Activated CD8-positive, alpha-beta memory T cell treated with anti-CD3 and anti-CD28 coated beads for 24 hours (primary cell): ENCODE measurements at places on chromosomes 6 and 20.

GRCh38 chr6:134251320-134251719 lies 66.6 kb downstream of the SGK1 start:
- DNase-seq = no peak

GRCh38 chr6:5968817-5969734 lies 37.6 kb downstream of the NRN1 start:
- no peak for DNase-seq

- no peak for DNase-seq
Measured at GRCh38 chr20:7459083-7459482, 481.2 kb downstream of the HAO1 start.

- no peak for DNase-seq
Measured at GRCh38 chr6:10610289-10610688, 84.1 kb downstream of the C6orf52 start.

- no peak for DNase-seq
Measured at GRCh38 chr6:131950767-131951575, at the start of gene CCN2. CCN2 (minus strand) TSS chr6:131951372; CDS start chr6:131951172, 200 bp downstream.
